ENCODE measurements at places on chromosomes 13 and 19.

- DNase-seq, result no peak
Measured at GRCh38 chr13:80276371-80277289, 64.3 kb downstream of the SPRY2 start.

DNA sequence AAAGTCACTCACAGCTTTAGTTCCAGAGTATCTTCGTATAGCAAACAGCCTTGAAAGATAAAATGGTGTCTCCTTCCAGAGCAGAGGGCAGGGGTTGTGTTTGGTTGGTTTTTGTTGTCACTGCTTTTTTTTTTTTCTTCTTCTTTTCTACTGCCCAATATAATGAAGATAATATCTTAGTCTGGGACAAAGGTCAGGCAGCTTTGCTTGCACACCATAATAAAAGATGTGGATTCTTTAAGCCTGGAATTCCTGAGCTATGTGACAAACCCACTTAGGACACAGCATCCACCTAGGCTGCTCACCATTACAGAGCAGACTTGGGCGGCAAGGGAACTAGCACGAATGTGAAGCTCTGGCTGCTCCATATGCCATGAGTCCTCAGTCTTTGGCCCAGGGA is 165.6 kb upstream of the MIR17HG start:
- no peak for DNase-seq

DNA sequence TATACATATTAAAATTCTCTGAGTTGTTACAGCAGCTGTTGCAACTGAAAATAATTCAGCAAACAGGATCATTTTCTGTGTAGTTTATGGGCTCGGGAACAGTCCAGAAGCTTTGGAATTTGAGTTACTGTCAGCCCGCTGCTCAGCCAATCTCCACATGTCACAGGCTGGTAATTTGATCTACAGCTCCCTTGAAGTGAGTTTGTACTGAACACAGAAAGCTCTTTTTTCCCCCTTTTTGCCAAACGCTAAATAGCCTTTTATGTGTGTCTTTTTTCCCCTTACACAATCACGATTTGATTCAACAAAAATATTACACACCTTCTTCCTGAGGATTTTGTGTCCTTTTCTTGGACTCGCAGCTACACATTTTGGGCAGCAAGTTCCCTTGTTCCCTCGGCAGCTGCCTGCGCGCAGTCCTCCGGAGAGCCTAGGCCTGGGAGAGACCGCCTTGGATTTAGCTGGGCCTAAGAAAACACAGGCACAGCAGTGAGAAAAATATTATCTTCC is 371.4 kb downstream of the KCNRG start:
- DNase-seq, result no peak

DNA sequence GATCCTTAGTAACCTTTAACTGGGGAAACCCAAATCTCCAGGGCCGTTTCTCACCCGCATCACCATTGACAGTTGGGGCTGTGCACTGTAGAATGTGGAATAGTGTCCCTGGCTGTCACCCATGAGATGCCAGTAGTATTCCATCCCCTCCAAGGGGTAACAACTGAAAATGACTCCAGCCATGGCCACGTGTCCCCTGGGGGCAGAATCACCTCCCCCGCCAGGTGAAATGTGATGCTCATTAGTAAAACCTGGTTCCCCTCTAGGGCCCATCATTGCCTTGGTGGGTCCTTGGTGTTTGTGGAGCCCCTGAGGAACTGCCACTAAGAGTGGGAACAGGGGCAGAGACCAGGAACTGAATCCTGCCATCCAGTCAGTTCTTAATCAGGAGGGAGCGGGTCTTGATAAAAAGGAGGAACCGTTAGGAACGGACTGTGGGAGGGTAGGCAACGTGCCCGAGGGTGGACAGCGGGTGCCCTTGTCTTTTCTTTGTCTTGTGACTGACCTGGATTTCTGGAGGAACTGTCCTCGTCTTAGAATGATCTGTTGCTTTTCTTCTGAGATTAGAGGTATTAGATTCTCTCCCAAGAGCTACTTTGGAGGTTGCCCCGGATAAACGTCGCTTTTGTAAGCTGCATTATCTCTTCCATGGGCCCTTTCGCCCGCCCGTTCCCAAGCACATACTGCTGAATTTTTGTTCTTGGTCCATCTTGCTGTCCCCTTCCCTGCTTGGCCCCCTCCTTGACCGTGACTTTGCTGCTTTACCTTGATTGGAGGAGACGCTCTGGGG is 3.5 kb downstream of the MYO9B start:
- DNase-seq, result no peak
